Nephron progenitor cell (in vitro differentiated cells): ENCODE measurements at places on chromosomes 2 and 18.

DNA sequence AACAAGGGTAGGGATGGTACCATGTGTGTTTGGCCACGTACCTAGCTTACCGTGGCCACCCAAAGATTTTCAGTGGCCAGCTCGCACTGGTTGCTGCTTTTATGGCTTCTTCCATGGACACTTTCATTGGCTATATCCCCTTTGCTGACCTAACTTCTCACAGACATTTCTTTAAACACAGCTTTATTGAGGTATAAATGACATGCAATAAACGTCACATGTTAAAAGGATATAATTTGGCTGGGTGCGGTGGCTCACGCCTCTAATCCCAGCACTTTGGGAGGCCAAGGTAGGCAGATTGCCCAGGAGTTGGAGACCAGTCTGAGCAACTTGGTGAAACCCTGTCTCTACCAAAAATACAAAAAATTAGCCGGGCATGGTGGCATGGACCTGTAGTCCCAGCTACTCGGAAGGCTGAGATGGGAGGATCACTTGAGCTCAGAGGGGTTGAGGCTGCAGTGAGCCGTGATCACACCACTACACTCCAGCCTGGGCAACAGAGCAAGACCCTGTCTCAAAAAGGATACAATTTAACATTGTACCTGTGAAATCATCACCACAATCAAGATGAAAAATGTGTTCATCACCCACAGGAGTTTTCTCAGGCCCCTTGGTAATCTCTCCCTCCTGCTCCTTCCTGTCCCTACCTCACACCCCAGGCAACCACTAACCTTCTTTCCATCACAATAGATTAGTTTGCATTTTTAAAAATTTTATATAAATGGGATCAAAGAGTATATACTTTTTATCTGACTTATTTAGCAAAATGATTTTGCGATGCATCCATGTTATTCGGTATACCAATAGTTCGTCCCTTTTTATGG is 127.8 kb upstream of the PPP1CB start:
- no peak for DNase-seq

- DNase-seq, result no peak
Observed at GRCh38 chr18:55300936-55301531, 287.0 kb downstream of the TCF4 start.

GRCh38 chr18:23574611-23575308 is 11.5 kb downstream of the NPC1 start:
- no peak for DNase-seq

- DNase-seq, result no peak
Observed at GRCh38 chr18:54765636-54766375, 62.5 kb upstream of the RAB27B start.

GRCh38 chr18:58592223-58593214 is 36.4 kb downstream of the ALPK2 start:
- DNase-seq, result no peak

DNA sequence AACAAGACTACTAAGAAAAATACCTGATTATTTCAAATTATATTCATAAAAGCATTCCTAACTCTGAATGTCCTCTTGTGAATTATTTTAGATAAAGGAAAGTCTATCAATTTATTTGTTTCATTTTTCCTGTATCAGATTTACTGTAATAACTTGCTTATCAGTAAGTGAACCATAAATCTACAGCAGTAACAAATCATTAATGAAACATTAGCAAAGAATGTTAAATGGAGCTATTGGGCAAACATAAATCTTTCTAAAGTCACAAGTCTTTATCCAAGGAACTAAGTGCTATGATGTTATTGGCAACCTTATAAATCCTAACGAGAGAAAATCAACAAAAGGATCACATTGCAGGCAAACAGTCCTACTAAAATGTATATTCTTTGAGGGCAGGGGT is 897.1 kb upstream of the FSHR start:
- DNase-seq, result no peak

GRCh38 chr18:26919627-26920026 is 54.1 kb upstream of the AQP4 start:
- no peak for DNase-seq

GRCh38 chr2:100416935-100417710 is at the start of gene CHST10:
TSS of gene CHST10 (minus strand) at chr2:100417668. CDS start at chr2:100406675, 10,993 bp downstream.
- peak; percentile 86 for DNase-seq

- DNase-seq, result peak; percentile 44
Observed at GRCh38 chr18:32770054-32770665, 2.7 kb downstream of the KLHL14 start.

GRCh38 chr18:267380-267687 is 513 bp downstream of the THOC1 start:
- no peak for DNase-seq

DNA sequence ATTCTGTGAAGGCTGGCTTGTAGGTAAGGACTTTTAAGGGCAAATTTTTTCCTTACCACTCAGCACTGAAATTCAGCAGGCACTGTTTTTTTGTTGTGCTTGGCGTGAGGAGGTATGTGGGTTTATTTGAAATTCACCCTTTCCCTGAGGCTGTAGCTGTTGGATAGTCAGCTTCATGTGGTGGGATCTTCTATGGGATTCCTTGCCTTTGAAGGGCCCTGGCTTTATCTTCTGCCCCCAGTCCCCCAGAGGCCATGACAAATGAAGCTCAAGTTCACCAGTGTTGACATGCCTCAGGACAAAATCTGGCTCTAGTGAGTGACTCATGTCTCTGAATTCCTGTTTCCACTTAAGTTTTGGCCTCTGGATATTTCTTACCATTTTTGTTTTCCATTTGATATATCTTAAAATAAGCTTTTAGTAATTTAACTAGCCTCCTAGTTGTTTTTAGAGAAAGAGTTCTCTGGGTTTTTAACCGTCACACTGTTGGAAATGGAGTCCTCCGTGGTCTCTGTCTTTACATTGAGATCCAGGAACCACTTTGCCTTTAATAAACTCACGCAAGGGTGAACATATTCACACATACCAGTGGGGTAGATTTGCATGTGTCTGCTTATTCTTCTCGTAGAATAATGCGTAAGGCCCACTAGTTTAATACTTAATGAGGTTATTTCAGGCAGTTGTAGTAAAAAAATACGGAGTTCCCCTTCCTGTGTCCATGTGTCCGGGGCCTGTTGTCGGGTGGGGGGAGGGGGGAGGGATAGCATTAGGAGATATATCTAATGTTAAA is 211.1 kb upstream of the FAM98A start:
- no peak for DNase-seq

DNA sequence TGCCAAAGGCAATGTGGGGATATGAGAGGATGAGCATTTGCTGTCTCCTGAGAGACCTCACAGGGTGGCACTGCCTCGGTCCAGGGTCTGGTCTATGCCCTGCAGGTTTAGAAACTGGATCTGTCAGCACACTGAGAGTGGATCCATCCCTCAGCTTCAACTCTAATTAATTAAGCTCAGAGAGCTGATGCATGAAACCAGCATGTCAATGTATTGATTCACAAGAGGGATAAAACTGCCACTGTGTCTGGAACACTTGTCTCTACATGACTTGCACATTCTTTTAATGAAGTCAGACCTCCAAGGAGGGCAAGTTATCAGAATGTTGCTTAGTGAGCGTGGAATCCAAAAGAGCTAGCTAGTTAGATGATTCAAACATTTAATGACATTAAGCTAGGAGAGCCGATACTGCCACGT is 22.5 kb upstream of the POLE4 start:
- no peak for DNase-seq

DNA sequence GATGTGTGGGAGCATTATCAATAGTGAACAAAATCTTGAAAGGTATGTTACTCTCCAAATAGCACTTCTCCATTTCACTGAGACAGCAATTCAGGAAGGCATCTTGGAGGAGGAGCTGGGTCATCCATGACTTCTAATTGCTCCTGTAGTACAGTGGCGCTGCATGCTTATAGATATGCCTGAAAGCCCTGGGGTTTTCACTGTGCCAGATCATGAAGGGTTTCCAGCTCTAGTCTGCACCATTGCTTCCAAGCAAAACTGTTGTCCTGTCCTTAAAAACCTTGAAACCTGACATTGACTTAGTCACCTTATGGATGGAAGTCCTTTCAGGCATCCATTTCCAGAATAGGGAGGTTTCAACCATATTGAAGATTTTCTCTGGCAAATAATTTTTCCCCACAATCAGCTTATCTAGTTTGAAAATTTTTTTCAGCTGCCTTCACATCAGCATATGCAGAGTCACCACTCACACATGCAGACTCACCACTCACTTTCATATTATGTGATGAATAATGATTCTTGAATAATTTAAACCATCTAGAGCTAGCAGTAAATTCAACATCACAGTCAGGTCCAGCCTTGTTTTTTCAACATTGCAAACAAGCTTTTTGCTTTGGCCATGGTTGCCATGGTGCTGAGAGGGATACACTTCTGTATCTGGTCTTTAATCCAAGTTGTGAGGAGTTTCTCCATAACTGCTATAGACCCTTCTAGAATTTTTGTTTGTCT is 297.1 kb downstream of the CLIP4 start:
- no peak for DNase-seq

- no peak for DNase-seq
Observed at GRCh38 chr2:133949595-133949994, 304.3 kb upstream of the MGAT5 start.

- no peak for DNase-seq
Observed at GRCh38 chr18:21321711-21322110, 79.7 kb downstream of the GREB1L start.

DNA sequence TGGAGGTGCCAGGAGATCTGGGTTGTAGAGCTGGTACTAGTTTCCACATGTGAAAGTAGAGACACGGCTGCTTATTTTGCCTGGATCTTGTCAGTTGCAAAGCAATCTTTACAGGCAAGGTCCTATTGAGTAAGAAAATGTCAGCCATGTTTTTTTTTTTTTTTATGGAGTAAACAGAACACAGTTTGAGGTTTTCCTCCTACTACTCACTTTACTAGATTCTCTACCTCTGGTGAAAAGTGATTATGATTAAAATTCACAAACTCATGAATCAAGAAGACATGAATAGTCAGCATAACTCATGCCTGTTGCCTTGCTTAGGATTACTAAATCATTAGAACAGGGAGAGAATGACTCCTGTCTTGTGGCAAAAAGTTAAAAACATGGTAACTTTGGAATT is 70.1 kb upstream of the PNPT1 start:
- DNase-seq, result no peak

DNA sequence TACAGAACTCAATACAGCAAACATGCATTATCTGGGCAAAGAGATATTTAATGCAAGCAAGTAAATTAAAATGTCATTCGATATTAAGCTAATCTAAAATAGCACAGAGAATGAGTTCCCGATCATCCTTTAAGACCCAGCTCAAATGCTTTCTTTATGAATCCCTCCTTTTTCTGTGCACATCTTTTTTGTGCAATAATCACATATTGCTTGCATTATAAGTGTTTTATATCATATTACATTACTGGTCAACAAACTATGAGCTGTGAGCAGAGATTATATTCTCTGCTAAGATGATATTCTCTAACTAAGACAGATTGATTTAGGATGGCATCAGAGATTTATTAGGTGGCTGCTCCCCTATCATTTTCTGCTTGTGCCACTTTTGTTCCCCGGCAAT is 146.1 kb downstream of the ERBB4 start:
- no peak for DNase-seq

GRCh38 chr2:156340804-156341451 is 8.4 kb upstream of the NR4A2 start:
- DNase-seq, result peak; percentile 36

DNA sequence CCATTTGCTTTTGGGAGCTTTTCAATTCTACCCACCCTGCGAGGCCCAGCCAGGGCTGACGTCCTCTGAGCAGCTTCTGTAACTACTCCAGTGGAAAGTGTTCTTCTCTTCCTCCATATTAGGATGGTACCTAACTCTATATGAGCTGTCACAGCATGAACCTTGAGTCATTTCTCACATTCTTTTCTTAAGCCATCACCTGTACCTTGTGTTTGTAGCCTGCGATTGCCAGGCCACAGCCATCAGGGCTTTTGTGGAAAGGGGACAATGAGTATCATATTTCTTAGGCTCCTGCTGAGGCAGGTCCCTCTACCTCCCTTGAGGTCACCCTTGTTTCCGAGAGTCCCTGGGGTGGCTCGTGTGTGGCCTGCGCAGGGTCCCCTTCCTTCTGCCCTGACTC is 144.5 kb upstream of the DLX2 start:
- DNase-seq, result no peak

GRCh38 chr18:79859314-79859713 is 61.6 kb downstream of the KCNG2 start:
- DNase-seq, result no peak

GRCh38 chr2:241986836-241987641 is 117.5 kb downstream of the RTP5 start:
- DNase-seq, result no peak

- DNase-seq, result no peak
Observed at GRCh38 chr2:186717320-186718007, 23.6 kb downstream of the FAM171B start.

- DNase-seq, result no peak
Observed at GRCh38 chr2:2758793-2759367, 427.8 kb upstream of the MYT1L start.

DNA sequence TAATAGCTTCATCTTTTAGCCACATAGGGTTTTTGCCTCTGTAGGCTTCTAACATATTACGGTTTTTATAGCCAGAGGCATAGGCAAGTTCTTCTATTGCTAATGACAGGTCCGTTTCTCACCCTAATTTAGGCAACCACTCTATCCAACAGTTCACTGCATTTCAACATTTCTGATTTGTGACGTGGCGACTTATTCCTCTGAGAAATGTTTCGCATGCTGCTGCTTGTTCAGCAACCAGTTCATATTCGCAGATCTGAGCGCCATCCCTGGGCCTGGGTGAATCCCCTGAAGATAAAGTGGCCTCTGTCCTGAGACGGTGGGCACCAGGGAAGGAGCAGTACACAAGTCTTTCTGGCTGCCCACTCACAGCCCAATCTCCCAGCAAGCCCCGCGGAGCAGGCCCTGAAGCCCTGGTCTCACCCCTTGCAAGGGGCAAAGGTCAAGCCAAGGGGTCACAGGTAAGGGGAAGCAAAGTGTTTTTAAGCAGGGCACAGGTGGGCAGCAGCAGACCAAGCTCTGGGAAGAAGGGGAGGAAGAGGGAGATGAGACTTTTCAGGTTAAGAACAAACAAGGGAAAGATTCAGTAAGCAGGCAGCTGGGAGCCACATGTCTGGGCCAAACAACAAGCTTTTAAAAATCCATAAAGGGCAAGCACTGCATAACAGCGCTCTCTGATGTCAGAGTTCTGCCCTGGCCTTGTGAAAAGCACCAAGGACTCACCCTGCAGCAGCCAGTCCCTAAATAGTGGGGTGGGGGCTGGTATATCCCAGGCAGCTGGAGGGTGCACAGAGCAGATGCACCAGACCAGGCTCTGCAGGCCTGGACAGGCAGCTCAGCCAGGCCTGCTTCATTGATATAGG is 10.8 kb upstream of the COX7A2L start:
- no peak for DNase-seq

GRCh38 chr2:111659361-111660333 is 224.3 kb downstream of the ANAPC1 start:
- no peak for DNase-seq

- no peak for DNase-seq
Observed at GRCh38 chr2:236352761-236353593, 88.8 kb upstream of the ASB18 start.

- DNase-seq, result no peak
Observed at GRCh38 chr2:127622561-127623387, 23.2 kb upstream of the GPR17 start.

DNA sequence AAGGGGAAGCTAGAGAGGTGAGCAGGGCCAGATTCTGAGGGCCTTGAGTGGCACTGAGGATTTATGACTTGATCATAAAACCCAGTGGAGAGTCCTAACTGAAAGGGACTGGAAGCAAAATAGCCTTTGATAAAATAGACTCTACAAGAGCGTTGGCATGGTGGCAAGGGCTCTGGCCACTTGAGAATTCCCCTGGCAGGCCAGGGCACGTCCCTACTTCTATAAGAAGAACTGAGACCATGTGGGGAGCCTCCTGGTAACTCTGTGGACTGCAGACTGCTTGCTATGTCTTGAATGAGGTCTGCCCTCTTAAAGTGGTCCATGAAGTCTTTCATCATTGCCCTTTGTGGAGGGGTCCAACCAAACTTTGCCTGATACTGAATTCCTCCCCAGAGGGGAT is 324.8 kb downstream of the ALK start:
- no peak for DNase-seq
